Stimulated activated naive CD8-positive, alpha-beta T cell treated with anti-CD3 and anti-CD28 coated beads, Interleukin-15, amount 100 ng/mL, for 72 hours (primary cell): ENCODE measurements at places on chromosomes 12 and 14.
A peak's percentile ranks its signal among the peaks of the same experiment; 100 is the strongest.

- DNase-seq: no peak
Measured at GRCh38 chr14:69287098-69288010, 27.4 kb downstream of the GALNT16 start.

- no peak for DNase-seq
Measured at GRCh38 chr14:29846339-29847055, 81.2 kb downstream of the PRKD1 start.

GRCh38 chr12:78568321-78569020, 296.1 kb upstream of the SYT1 start:
- no peak for DNase-seq

GRCh38 chr14:101494826-101495225, 66.5 kb upstream of the DIO3 start:
- no peak for DNase-seq

DNA sequence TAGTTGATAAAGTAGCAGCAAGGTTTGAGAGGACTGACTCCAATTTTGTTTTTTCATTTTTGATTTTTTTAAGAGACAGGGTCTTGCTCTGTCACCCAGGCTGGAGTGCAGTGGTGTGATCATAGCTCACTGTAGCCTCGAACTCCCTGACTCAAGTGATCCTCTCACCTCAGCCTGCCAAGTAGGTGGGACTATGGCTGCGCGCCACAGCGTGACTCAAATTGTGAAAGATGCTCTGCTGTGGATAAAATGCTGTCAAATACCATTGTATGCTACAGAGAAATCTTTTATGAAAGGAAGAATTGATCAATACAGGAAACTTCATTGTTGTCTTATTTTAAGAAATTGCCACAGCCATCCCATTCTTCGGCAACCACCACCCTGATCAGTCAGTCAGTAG, 48.3 kb downstream of the SCN8A start:
- no peak for DNase-seq

GRCh38 chr14:105380756-105381155, 17.6 kb upstream of the TEX22 start:
- DNase-seq: no peak

DNA sequence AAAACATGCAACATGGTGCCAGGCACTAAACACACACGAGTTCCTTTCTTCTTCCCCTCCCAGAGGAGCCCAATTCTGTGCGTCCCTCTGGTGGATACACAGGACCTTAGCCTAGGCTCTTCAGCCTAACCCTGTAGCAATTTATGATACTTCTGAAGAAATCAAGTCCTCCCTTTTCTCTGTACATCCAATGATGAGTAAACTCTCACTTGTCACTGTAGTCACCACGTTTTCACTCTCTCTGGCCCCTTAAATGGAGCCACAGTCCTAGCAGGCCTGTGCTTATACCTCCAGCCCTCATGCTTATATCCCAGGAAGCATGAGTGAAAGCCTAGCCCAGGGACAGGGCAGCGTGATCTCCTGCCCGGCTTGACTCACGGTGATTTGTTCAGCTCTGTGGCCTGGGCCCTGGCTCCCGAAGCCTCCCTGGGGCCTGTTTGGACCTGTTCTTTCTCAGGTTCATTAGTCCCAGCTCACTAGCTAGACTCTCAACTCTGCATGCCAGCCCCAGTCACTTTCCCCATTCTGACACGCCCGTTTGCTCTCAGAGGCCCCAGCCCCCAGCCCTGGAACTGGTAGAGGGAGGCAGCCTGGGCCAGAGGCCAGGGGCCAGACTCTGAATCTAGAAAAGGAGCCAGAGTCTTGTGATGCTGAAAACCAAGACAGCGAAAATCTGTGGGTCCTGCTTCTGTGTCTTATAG, 24.1 kb upstream of the PLEKHG3 start:
- no peak for DNase-seq

DNA sequence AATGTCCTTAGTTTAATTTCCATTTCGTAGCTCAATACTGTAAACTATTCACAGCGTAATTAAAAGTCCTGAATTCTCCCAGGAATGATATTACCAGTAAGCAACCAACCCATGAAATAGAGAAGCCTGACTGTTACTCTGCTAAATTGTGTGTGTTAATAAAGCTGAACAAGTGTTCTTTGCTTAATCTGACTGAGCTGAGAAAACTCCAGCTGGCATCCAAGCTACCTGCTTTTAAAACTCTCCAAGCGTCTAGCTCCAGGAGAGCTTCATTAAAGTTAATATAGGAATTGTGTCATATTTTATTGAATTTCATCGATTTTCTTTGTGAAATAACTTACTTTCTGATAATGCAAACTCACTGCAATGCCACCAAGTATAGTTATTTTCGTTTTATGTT, 524.4 kb downstream of the SLC16A7 start:
- no peak for DNase-seq

- peak; percentile 8 for DNase-seq
Measured at GRCh38 chr14:54348001-54348611, 48.7 kb upstream of the CDKN3 start.

DNA sequence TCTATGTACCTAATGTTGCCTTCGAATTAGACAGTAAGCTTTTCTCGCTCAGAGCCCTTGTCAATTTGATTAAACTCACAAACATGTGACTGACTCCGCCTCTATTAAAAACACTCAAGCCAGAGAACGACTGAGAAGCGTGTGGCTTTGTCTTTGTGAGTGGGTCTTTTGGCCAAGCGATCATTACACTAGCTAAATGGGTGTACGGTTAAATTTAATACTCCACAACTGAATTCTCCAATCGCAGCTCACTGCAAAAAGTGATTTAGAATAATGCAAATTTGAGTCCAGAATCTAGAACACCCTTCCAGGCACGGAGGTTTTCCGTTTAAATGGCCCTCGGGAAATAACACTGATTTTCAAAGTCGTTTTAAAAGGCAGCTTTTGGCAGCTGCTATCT, 253.7 kb downstream of the EFCAB11 start:
- DNase-seq: no peak

DNA sequence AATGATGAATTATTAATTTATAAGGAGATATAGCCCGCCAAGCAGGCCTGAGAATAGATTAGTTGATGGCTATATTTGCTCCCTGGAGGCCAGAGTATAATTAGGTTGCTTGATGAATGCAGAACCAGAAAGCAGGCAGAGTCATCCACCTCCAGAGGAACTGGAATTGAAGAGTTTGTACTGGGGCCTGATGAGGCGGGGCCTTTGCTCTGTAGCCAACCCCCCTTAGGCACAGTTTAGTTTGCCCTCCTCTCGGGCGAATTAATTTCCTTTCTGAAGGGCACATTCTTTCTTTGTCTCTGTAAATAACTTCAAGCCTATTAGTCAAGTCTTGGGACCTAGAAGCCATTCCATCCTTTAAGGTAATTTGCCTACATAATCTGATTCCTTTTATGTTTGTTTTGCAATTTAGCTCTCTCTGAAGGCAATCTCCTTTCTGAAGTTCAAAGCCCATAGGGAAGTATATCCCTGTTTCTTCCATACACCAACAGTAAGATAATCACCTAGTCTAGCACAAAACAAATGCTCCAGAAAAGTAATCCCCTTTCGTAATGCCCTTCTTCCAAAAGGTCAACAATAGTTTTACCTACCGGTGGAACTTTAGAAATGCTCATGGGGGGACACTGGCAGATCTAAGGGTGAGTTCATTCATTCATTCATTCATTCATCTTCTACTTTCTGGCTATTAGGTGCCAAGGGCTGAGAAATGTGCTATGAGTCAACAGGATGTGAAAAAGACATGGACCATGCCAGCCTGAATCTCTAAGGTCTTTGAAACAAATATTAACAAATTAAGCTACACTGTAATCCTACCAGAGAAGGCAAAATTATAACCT, 84.8 kb upstream of the NUDT4 start:
- DNase-seq: no peak

- no peak for DNase-seq
Measured at GRCh38 chr12:108635997-108636808, 2.5 kb upstream of the SELPLG start.

- no peak for DNase-seq
Measured at GRCh38 chr14:32397861-32398640, 69.0 kb downstream of the AKAP6 start.
